ENCODE measurements at places on chromosomes 16 and 17. TPM values are rescaled to one million over a fixed set of nuclear protein-coding genes. Genes with fewer than 3 reads are reported as not detected.

HOXB6 gene
- 3.3 TPM for total RNA-seq

TBC1D26 gene
- not detected for total RNA-seq

RGS9 gene
- 1.3 TPM for total RNA-seq

HOXB1 gene
- not detected for total RNA-seq

MMP25 gene
- under 0.01 TPM for total RNA-seq

EPX gene
- total RNA-seq, result not detected

KRT33B gene
- not detected for total RNA-seq

KAT8 gene
- total RNA-seq, result 37.4 TPM

Measured in dermis microvascular lymphatic vessel endothelial cell (primary cell).